HFFc6 (cell line): ENCODE measurements at places on chromosomes 3 and 15. TPM values are rescaled to one million over a fixed set of nuclear protein-coding genes. Genes with fewer than 3 reads are reported as not detected.
A peak's percentile ranks its signal among the peaks of the same experiment; 100 is the strongest.

CHMP2B gene
- 39.4 to 45.5 TPM (median 44.0 TPM) in 3 replicates for total RNA-seq

IL5RA gene
- not detected in 3 replicates for total RNA-seq

GRCh38 chr15:94670438-94671034 lies 439.2 kb downstream of the MCTP2 start:
- peak; percentile 48 for DNase-seq

GRCh38 chr3:32137870-32138269 lies 31.4 kb downstream of the GPD1L start:
- DNase-seq = no peak

DNA sequence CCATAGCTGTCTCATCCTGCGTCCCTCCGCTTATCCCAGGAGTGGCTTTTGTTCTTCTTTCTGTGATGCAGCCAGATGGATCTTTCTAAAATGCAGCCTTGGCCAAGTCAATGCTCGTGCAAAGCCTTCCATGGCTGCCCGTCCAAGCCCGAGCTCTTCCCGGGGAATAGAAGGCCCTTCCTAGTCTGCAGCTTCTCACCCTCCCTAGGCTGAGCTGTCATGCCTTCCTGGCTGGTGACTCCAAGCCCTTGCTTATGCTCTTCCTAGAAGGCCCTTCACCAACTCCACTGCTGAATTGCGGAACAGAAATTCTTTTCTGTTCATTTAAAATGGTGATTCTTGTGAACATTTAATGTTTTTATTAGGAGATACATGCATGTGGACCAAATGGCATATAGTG lies 95.9 kb downstream of the SMAD6 start:
- no peak for DNase-seq

DNA sequence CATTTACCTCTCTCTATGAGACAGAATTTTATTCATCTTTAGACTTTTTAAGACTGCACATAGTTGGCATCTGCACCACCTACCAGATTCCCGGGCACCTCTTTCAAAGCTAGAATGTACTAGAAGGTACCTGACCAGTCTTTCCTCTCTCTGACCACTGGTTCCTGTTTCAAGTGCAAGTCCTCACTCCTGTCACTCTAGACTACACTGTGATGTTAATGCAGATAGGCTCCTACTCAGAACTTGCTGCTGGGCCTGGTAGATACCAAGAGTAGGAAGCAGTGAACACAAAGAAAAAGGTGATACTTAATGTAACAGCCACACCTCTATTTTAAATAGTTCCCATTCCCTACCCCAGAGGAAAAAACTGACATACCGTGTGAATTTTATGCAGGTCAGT lies 8.1 kb upstream of the TCAIM start:
- DNase-seq = no peak
